ENCODE measurements at places on chromosomes 5 and 9.

- no peak for DNase-seq
These were observed 202.2 kb downstream of the GABBR2 start for GRCh38 chr9:98506422-98507054.

DNA sequence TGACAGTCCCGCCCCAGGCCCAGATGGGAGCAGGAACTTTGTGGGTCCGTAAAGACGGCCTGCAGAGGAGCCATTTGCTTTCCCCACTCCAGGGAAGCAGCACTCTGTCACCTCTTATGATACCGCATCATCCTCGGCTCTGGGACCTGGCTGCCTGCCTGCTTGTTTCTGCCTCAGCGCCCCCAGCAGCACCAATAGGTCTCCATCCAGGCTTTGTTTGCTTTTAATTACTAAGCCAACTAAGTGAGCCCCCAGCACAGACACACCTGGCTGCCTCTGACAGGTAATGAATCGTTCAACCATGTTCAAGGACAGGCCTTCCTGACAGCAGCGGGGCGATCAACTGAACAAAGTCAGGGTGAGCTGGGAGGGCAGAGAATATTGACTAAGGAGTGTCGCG, 141.4 kb downstream of the C5orf15 start:
- peak; percentile 15 for DNase-seq

DNA sequence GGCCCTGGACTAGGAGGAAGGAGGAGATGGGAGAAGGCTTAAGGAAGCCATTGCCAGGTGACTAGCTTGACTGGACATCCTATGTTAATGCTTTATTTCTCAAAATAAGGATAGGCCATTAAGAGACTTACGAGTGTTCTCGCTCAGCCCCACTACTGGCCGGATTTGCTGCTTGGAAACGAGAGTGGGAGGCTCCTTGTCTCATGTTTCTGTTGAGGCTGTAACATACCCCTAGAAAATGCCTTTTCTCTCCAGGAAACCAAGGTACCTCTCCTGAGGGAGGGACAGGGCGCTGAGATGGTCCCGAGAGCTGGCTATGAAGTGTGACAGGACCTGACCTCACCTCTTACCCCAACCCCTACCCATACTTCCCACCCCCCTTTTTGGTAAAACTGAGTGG, 60.0 kb downstream of the RALGPS1 start:
- DNase-seq, result no peak

- no peak for DNase-seq
These were observed 48.1 kb downstream of the PTCD2 start for GRCh38 chr5:72368271-72368670.

DNA sequence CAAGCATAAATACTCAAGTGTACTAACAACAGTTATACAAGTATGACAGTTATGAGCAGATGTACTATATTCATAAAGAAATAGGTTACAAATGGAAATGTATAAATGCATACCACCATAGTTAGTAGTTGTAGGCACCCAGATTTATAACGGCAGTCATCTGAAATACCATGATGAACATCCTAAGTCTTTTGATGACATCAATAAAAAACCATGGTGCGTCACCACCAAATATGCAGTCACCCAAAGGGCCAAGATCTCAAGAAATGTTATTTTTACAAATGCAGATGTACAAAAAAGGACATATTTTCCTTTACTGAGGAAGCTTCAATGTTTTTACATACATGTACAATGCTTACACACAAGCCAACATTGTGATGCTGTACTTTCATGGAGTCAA, 70.8 kb upstream of the XPA start:
- no peak for DNase-seq

- DNase-seq, result no peak
These were observed 125.3 kb downstream of the DPYSL3 start for GRCh38 chr5:147384346-147385193.

GRCh38 chr5:173235499-173236394, 741 bp upstream of the NKX2-5 start:
- no peak for DNase-seq

DNA sequence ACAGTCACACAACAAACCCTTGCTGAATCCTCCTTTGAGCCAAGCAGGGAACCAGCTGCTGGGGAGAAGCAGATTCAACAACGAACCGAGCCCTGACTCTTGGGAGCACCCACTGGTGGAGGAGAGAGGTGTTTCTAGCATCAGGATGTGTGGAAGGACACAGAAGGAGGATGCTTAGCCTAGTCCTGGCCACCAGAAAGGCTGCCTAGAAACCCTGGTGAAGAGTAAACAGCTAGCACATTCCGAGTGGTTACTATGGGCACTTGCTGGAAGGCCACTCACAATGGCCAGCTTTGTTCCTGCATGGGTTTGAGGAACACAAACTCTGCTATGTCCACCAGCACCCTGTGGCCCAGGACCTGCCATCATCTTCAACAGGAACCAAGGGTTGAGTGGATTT, 1.8 kb downstream of the TIFAB start:
- DNase-seq, result no peak

DNA sequence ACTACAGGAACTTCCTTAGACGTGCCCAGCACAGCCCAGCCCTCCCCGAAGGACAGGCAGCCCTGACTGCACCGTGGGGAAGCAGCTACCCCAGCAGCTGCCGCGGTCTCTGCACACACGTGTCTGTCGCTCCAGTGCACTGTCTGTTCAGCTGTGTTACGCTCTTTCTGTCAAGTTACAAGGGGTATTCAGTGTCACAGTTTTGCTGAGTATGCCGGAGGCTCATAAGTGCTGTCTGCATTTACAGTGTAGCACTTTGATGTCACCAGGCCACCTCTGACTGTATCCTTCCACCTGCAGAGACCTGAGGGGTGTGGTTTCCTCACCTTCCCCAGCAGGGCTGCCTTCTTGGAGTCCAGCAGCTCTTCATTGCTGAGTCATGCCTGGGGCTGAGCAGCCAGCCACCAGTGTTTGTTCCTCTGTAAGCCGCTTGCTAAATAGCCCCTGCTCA, 126.8 kb downstream of the EHMT1 start:
- no peak for DNase-seq

DNA sequence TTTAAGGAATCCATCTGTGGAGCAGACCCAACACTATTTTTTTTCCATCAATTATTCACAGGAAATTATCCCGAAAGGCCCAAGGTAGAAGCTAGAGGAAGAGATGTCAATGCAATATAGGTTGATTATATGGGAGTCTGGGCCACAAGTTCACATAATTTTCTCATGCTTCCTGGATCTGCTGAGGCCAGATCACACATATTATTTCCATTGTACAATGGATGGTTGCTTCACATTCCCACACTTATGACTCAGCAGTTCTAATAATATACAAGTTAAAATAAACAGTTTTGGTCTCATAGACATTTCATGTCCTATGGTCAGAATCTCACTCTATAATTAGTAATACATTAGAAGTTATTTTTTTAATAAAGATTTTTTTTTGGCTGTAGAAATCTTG, 66.0 kb upstream of the PTPRD start:
- DNase-seq, result no peak

GRCh38 chr9:16191691-16192402, 639.0 kb downstream of the CCDC171 start:
- DNase-seq, result peak; percentile 54

DNA sequence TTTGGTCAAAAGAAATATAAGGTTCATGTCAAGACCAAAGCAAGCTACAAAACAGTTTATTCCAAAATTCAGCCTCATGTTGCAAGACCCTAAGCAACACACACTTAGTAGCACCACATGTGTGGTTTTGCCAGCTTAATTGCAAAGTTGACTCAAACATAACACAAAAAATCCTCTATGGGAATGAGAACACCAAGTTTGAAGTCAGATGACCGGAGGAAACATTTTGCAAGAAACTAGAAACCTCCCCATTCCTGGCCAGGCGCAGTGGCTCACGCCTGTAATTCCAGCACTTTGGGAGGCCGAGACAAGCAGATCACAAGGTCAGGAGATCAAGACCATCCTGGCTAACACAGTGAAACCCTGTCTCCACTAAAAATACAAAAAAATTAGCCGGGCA, 261.8 kb downstream of the EBF1 start:
- no peak for DNase-seq
